ENCODE measurements at places on chromosomes 2 and 18.

GRCh38 chr2:15733867-15734673 is 142.4 kb downstream of the DDX1 start:
- no peak for DNase-seq

GRCh38 chr2:12488352-12489318 is 228.1 kb upstream of the TRIB2 start:
- DNase-seq, result peak; percentile 77

DNA sequence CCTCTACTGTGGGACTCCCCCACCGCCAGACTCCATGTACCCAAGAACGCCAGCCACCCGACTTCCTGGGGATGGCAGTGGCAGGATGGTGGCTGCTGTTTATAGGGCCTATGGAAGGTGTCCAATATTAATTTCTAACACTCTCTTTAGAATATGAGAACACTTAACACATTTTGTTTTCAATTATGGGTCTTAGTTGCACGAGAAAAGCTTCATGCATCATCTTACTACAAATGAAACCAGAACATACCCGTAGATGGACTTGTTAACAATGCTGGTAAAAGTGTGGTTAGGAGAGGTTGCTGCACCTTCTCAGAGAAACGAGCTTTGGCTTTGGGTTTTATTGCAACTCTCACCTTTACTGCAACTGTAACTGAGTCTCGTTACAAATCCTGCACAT is 335.6 kb upstream of the ID2 start:
- no peak for DNase-seq

DNA sequence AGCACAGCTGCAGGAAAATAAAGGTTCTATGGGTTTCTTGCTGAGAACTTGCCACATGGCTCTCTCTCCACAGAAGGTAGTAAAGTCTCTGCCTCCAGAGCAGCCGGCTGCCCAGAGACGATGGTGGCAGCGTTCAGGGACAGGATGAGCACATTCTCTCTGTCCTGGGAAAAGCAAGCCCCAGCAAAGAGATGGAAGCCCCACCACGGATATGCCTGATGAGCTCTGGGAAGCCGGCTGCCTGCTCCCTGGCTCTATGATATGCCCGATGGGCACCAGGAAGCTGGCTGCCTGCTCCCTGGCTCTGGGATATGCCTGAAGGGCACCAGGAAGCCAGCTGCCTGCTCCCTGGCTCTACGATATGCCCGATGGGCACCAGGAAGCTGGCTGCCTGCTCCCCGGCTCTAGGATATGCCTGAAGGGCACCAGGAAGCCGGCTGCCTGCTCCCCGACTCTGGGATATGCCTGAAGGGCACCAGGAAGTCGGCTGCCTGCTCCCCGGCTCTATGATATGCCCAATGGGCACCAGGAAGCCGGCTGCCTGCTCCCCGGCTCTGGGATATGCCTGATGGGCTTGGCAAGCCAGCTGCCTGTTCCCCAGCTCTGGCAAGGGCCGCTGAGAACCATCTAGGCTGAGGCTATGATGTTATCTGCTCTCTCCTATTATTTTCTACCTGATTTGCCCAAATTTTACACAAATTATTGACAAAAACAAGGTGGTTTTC is 21.5 kb upstream of the SNTG2 start:
- DNase-seq, result no peak

DNA sequence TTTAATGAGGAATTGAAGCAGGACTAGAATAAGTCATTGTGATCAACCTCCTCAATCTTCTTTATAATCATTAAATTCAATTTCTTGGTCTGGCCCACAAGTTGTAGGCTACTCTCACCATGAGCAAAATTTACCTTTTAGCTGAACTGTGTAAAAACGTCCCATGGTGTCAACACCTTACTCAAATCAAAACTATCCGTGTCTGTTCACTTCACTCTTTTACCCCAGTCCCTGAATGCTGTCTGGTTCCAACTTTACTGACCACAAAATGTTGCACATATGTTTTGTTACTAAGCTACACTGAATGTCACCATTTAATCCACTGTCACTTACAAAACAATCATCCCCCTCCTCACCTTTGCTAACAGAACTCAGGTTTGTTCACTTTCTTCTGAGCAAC is 951.6 kb upstream of the SLC39A10 start:
- no peak for DNase-seq

GRCh38 chr2:207276248-207276647 is 110.5 kb upstream of the KLF7 start:
- DNase-seq, result no peak

DNA sequence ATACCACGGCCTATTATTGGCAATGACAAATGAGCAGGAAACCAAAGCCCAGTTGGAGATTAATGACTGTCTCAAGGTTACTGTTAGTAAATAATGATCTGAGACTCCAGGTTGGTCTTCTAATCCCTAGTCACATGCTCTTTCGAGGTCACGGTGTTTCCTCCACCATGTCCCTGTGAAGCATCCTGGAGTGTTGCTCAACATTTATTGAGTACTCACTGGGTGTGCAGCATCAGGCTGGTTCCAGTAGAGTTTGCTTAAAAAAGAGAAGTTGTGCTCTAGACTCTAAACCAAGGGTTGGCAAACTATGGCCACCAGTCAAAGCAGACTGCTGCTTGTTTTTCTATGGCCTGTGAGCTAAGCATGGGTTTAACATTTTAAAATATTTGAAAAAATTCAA is 263.8 kb upstream of the ATP5MC3 start:
- no peak for DNase-seq

DNA sequence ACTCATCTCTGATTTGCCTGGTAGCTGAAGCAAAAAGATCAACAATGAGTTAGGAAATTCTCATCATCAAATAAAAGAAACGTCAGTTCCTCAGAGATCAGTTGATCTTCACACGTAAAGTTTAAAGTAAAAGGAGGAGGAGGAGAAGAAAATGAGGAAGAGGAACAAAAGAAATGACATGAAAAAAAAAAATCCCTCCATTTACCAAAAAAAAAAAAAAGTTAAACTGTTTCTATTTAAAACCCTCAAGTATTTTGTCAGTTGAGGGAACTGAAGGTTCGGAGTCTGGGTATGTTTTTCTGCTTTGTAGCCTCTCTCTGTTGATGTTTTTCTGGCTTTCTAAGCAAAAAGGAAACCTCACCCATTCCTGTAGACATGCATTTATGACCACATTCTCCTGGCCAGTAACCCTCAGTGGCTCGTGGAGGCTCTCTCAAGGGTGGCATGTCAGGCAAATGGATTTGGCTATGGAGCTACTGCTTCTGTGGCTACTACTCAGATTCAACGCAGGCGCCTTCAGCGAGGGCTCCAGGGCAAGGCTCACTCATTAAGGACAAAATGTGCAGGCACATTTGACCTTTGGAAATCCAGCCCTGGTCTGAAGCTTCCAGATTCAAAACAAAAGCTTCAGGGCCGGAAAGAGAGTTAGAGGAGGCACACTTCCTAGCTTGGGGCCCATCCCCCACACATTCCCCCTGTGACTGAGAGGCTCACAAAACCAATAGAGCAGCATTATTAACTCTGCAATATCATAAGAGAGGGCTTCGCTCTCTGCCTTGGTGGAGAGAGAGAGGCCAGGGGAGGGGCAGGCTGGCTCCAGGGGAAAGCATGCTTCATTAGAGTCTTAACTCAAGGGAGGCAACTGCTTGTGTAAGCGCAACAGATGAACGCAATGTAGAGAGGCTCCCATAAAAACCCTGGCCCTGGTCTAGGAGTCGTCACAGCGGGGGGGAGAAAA is 22.3 kb downstream of the KLF7 start:
- peak; percentile 79 for DNase-seq

- DNase-seq, result no peak
Measured at GRCh38 chr2:43074592-43075053, 151.8 kb downstream of the ZFP36L2 start.

GRCh38 chr18:29494371-29494770 is 1317.4 kb upstream of the CDH2 start:
- DNase-seq, result no peak

GRCh38 chr2:241096979-241097378 is 5.1 kb downstream of the MTERF4 start:
- no peak for DNase-seq
